ENCODE measurements at places on chromosomes 2 and 18.

- DNase-seq, result no peak
Measured at GRCh38 chr2:200077210-200077650, 121.8 kb downstream of the MAIP1 start.

- no peak for DNase-seq
Measured at GRCh38 chr2:71505086-71505769, 51.9 kb downstream of the DYSF start.

GRCh38 chr2:45469314-45470099 is 141.6 kb downstream of the SRBD1 start:
- no peak for DNase-seq

- peak; percentile 12 for DNase-seq
Measured at GRCh38 chr18:75114231-75114764, 94.6 kb downstream of the PTGR3 start.

- DNase-seq, result peak; percentile 49
Measured at GRCh38 chr2:37894047-37894446, 31.0 kb upstream of the RMDN2 start.

DNA sequence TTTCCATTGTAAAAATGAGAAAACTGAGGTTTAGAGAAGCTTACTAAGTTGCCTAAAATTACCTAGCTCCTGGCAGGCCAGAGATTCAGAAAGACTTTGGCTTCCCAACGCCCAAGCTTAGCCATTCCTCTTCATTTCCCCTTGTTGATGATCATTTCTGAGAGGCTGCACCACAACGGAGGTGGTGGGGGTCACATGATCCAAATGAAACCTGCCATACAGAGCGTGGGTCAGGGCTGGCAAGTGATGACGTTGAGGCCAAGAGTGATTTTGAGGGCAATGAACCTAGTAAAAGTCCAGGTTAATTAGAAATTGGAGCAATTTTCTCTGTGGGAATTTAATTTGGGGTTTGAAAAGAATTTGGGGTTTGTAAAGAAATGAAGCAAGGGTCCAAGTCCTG is 109.9 kb downstream of the TMEM182 start:
- DNase-seq, result no peak

DNA sequence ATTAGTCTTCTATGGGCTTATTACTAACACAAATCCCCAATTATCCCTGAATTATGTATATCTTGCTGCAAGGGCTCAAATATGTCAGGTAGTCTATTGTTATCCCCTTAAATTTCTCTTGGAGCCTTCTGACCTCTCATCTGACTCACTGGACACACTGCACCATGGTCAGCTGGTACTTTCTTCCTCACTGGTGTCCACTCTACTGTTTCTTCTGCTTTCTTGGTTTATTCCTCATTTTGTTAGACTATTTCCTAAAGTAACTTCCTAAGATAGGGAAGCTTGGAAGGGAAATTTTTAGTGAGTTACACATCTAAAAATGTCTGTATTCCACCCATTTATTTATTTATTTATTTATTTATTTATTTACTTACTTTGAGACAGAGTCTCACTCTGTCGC is 26.5 kb downstream of the WDR35 start:
- peak; percentile 55 for DNase-seq

DNA sequence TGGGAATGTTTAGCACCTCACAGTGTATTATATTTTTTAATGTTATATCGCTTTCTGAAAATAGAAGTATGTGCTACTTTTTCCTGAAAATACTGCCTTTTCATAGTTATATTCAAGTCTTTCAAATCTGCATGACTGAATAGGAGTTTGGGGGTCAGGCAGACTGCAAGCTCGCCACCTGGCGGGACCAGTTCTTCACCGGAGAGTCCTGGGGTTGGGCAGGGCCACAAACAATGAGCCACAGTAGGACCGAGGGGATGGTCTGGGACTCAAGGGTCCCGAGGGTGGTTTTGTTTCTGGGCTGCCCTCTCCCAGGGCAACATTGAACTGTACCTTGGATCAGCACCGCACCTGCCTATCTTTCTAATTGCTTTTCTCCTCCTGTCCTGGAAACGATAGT is 70.6 kb downstream of the VWA3B start:
- DNase-seq, result no peak

DNA sequence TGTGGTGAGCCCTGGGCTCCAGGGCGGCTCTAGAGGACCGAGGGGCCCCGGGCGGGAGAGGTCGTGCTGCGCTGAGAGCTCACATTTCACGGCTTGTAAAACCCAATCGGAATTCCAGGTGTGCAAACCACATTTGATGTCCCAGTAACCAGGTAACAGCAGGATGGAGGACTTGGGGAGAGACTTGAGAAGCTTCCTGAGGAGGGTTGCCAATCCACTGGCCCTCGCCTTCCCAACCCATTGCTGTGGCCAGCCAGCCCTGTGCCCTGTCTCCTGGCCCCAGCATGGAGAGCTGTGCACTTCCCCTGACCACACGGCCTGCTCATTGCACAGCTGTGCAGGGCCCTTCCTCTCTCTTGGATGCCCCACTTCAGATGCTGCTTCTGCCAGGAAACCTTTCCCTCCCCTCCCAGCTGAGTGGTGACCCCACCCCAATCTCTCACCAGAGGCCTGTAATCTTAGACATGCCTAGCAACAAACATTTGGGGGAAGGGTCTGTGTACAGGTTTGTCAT is 39.6 kb downstream of the ASB1 start:
- DNase-seq, result no peak

GRCh38 chr2:151792589-151792988 is 35.6 kb downstream of the ARL5A start:
- peak; percentile 6 for DNase-seq

- DNase-seq, result peak; percentile 42
Measured at GRCh38 chr2:65545837-65546805, 113.7 kb upstream of the SPRED2 start.

- DNase-seq, result no peak
Measured at GRCh38 chr2:18630101-18630500, 40.7 kb upstream of the NT5C1B start.

- DNase-seq, result peak; percentile 42
Measured at GRCh38 chr18:11872479-11873136, 21.4 kb downstream of the CHMP1B start.

DNA sequence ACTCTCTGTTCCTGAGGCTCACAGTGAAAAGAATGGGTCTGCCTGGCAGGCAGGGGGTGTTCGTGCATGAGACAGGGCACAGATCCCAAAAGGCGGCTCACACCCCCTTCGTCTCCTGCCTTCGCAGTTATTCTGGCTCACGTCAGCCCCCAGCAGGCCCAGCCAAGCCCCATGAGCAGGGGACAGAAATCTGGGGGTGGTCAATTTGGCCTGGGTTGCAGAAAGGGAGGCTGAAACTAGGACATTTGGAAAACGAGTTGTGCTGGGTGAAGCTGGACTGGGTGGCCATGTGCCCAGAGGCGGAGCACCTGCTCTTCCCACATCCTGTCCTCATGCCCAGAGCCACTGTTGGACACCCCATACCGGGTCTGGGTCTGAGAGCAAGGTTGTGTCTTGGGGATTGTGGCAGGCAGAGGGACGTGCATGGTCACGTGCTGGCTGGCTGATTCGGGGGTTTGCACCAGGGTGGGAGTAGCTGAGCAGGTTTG is 99.0 kb upstream of the MCFD2 start:
- no peak for DNase-seq

DNA sequence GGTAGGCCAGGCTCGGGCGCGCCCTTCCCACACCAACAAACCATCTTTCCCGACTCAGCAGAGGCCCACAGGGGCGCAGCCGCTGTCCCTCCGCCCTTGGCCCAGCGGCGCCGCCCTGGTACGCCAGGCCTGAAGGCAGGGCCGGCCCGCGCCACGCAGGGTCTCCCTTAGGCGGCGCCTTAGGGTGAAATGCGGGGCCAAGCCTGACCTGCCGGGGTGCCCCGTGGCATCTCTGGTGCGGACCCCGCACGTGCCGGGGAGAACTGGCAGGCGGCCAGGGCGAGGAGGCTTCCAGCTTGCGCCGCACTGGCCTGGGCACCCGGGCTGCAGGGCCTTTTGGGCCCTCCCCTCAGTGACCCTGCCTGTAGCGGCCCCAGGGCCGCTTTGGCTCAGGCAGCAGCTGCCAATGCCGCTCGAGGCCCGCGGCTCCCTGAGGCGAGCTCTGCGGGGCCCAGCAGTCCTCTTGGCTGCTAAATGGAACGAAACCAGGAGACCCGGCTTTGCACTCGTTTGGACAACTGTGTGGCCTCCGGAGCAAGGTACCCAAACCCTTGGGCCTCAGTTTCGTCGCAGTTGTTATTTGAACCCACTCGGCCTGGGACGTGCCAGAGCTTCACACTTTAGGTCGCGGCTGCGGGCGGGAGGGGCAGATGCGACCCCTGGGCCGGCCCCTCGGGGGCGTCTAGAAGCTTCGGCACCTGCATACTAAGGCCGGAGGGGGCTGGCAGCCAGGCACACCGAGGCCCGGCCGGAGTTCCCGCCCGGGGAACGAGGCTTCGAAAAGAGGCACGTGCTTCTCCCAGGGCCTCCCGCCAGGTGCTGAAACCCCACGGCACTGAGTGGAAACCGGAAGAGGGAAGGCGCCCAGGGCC is 8.5 kb downstream of the OTX1 start:
- DNase-seq, result no peak

DNA sequence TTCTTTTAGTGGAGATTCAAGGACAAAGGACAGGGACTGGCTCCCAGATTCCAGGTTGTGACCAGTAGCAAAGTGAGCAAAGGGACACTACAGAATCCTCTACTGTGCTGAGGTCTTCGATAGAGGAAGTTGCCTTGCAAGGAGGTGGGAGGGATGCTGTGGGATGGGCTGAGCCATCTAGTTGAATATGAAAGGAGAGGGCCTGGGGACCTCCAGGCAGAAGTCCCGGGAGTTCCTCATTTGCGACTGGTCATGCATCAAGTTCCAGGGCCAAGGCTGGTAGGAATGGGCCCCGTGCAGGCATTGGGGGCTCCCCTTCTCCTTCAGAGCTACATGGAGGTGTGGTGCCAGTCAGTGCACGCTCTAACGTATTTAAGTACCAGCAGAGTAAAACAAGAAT is 12.6 kb upstream of the PROM2 start:
- DNase-seq, result peak; percentile 92

DNA sequence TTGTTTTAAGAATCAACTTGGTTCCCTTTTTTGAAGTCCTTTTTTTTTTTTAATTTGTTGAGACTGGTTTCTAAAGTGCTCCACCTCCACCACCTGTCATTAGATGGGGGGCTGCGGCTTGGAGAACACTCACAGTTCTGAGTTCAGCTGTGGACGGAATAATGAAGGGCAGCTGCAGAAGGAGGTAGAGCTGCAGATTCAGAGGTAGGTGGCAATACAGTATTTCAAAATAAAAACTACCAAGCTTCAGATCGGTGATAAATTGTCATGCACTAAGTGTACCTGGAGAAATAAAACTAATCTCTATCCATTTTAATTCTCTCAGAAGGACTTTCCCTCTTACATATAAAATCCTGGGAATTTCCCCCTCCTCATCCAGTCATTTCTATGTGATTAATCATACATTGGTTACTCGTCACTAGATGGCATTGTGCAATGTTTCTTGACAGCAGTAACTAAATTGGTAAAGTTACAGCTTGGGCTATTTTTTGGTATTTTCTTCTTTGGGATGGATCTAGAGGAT is 81.1 kb upstream of the SLC39A10 start:
- DNase-seq, result peak; percentile 54

- no peak for DNase-seq
Measured at GRCh38 chr2:14558335-14558919, 74.1 kb upstream of the LRATD1 start.

GRCh38 chr2:211798868-211799267 is 739.7 kb downstream of the ERBB4 start:
- DNase-seq, result no peak

DNA sequence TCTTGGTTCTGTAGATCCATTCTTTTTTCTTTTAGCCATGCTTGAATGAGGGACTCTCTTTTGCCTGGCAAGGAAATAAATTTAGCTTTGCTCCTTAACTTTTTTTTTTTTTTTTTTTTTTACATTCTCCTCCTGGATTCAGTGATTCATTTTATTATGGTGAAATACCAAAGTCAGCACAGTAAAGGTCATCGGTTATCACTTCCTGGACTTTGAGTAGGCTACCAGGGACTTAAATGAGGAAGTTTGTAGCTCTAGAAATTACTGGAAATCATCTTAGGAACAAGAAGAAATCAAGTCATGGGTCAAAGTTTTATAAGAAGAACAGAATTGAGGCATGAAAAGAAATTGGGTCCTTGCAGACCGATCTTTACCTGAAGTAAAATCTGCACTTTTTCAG is 75.0 kb downstream of the SOCS6 start:
- DNase-seq, result peak; percentile 66

- no peak for DNase-seq
Measured at GRCh38 chr2:164458792-164459191, 162.5 kb downstream of the GRB14 start.

DNA sequence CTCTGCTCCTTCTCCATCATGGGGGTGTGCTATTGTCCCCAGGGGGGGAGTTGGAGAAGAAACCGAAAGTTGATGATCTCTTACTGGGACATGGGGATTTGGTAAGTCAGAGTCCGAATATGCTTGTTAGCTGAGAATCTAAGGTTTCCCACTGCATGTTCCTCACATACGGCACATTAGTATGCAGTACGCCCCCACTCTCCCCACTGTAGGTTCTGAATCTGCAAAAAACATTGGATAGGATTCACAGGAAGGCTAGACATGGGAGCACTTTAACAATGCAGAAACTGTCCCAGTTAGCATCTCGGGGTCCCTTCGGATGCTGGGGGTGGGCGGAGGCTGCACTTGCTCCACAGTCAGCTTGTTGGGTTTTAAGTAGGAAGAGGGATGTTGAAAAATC is 102.3 kb downstream of the STPG4 start:
- no peak for DNase-seq
